ENCODE measurements at places on chromosomes 13 and 19. TPM values are rescaled to one million over a fixed set of nuclear protein-coding genes. Genes with fewer than 3 reads are reported as not detected.

Gene ZNF837
- total RNA-seq = 9.1 TPM

Gene PPM1N
- 2.9 TPM for total RNA-seq

Gene FCAR
- not detected for total RNA-seq

Gene TMEM161A
- 136 TPM for total RNA-seq

- no peak for DNase-seq
Measured at GRCh38 chr13:78841358-78841963, 182.5 kb upstream of the OBI1 start.

- DNase-seq = no peak
Measured at GRCh38 chr13:51912091-51912490, 50.3 kb downstream of the CCDC70 start.

DNA sequence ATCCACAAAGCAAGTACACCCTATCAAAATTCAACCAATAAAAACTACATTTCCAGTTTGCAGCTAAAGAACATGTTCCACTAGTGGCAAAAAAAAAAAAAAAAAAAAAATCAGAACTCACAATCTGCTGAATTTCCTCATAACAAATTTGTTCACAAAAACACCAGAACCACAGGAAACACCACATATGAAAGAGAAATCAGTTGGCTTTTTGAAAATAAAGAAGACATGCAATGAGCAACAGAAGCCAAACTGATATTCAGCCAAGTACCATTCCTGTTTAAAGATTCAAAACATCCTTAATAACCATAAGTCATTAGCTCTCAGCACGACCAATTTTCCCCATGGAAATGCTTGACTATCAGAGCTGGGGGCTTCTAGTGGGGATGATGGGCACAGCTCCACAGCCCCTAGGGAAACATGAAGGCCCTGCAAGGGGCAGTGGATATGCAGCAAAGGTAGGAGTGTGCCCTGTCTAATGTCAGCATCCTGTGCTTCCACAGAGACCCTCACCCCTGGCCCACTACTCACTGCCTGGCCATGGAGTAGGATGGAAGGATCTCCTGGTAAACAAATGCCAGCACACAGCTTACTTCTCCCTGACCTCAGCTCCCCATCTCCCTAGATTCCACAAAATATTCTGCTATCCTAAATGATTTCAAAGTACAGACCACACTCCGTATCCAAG, 74.0 kb upstream of the DOCK9 start:
- no peak for DNase-seq

DNA sequence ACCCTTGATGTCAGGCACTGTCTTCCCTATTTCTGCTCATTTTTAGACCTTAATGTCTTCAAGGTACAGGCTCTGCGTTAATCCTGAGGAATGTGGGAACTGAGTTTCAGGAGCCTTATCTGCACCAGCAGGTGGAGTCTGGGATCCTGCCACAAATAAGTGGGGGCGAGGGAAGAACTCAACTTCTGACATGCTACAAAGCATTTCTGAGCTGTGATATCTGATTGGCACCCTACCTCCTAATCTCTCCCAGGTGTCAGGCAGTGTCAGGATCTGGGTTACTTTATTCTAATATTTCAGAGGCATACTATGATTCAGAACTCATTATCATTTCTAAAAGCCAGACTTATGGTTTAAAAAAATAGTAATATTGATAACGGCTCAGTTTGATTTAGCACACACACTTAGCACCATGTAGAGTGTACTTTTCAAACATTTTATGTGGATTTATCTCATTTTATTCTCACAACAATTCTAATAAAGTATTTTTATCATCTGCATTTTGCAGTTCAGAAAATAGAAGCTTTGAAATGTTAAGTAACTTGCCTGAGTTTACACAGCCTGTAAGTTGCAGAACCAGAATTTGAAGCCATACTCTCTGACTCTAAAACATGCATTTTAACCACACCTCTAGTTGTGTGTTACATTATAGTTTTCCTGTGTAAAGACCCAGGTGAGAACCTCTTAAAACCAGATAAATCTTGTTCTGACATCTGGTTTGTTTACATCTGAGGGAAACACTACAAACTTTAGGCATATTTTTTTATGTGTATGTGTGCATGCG, 358.6 kb downstream of the TDRD3 start:
- DNase-seq = peak; percentile 47

- DNase-seq = no peak
Measured at GRCh38 chr13:102452836-102453235, 51.0 kb upstream of the FGF14 start.

DNA sequence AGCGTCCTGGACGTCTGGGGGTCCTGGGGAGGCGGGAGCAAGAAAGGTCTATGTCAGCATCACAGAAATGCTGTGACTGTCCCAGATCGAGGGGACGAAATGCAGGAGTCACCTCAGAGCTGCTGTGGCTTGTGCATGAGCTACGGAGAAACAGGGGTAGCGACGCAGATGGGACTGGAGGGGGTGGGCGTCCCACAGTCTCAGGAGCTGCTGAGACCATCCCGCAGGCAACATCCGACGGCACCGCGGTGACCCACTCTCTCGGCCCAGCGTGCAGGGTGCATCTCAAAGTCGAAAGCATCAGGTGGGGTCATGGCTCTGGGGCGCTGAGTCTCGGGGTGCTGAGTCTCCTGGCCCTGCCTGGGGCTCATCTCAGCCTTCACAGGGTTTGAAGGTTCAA, 37.4 kb upstream of the C13orf46 start:
- no peak for DNase-seq

All from cardiac muscle cell (in vitro differentiated cells and primary cell).